Skeletal muscle tissue (tissue), 5 donors: ENCODE measurements at places on chromosomes 2 and 18. TPM values are rescaled to one million over a fixed set of nuclear protein-coding genes. Genes with fewer than 3 reads are reported as not detected.

The CD8A gene
- total RNA-seq: not detected

The ACTG2 gene
- 1.6 TPM for total RNA-seq

The DSG4 gene
- not detected for total RNA-seq

The CACNB4 gene
- 7.8 TPM for total RNA-seq

The ALK gene
- 0.52 TPM for total RNA-seq

The MAB21L4 gene
- total RNA-seq: not detected

The PIEZO2 gene
- 41.2 TPM for total RNA-seq

The TTR gene
- total RNA-seq: not detected

The FBXO15 gene
- 1.0 TPM for total RNA-seq

The LYG1 gene
- 0.52 TPM for total RNA-seq

The RIF1 gene
- 30.3 TPM for total RNA-seq

The SCYGR4 gene
- total RNA-seq: not detected

The CXCR2 gene
- total RNA-seq: under 0.01 TPM

The POTEJ gene
- not detected for total RNA-seq

The LYG2 gene
- not detected for total RNA-seq

The CDH20 gene
- total RNA-seq: 1.0 TPM

The REG3A gene
- total RNA-seq: not detected

The CNRIP1 gene
- total RNA-seq: 17.7 TPM

The C18orf63 gene
- total RNA-seq: not detected
